Eye (tissue), 1 donor: ENCODE measurements at places on chromosomes 1 and 21.
A peak's percentile ranks its signal among the peaks of the same experiment; 100 is the strongest.

- DNase-seq, result no peak
Observed at GRCh38 chr1:2352897-2353550, 38.3 kb downstream of the MORN1 start.

DNA sequence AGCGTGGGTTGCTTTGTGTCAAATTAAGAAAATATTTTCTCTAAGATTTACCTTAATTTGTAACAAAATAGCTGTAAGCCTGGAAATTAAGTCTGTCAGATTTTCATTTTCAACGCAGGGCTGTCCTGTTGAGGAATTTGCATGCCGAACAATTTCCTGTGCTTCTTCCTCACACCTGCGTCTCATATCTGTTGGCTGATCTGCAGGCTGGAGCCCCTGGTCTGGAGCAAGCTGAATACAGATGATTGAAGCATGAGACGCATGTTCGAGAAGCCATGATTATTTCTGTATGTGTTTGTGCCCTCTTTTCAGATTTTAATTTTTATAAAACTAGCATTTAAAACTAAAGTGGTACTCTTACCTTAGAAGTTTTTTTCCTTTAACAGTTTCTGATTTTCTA is 9.8 kb downstream of the MIXL1 start:
- DNase-seq, result no peak

DNA sequence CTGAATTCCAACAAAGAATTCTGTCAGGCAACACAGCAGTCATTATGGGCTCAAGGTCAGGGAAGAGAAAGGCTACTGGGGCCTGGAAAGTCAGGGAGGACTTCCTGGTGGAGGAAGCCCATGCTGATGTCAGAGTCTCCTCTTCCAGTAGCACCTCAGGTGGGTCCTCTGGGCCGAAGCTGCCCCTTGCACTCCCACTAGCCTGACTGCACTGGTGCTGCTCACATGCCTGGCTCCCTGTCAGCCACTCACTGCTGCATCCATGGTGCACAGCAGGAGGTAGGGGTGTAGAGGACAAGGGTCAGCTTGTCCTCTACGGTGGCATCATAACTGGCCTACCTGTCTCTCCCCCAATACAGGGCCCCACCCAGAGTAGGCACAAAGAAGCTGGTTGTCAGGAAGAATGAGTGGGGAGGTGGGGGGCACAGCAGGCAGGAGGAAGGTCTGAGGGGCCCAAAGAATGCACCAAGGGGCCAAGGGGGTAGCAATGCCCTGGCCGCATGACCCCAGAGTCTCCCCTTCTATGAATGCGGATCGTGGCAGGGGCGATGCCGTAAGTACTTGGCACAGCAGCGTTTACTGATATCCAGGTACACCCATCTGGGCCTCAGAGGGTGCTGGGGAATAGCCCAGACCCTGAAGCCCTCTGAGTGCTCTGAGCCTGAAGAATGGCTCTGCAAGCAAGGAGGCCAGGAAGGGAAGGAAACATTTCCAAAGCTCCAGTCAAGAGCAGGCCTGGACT is 80.3 kb downstream of the GLIS1 start:
- DNase-seq, result peak; percentile 36

GRCh38 chr1:33094971-33095604 is 14.1 kb downstream of the AZIN2 start:
- DNase-seq, result peak; percentile 89

DNA sequence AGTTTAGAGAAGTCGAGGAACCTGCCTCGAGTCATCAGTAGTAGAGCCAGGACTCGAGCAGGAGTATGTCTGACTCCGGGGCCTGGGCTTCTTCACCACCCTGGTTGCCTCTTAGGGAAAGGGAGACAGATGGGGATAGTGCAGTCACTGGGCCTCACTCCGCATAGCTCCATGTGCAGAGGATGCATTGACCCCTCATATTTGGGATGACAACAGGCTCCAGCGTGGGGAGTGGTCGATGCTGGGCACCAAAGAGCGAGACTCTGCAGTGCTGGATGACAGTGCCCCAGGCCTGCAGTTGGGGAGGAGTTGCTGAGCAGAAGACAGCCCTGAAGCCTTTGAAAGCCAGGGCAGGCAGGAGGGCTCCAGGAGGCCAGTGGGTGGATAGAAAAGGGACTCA is 20.8 kb upstream of the TENT5C start:
- no peak for DNase-seq

GRCh38 chr1:118751166-118751565 is 237.0 kb downstream of the TBX15 start:
- no peak for DNase-seq

GRCh38 chr1:188237573-188238348 is 1409.0 kb downstream of the PLA2G4A start:
- no peak for DNase-seq

GRCh38 chr1:110860174-110860573 is 12.8 kb upstream of the CD53 start:
- no peak for DNase-seq
